Stimulated activated CD4-positive, alpha-beta T cell treated with anti-CD3 and anti-CD28 coated beads, TNF-alpha, amount 100 ng/mL, for 4 hours (primary cell): ENCODE measurements at places on chromosomes 2 and 18.

GRCh38 chr18:2625217-2625616 lies 30.3 kb upstream of the SMCHD1 start:
- no peak for DNase-seq

GRCh38 chr2:25972049-25972823 lies 10.1 kb downstream of the KIF3C start:
- no peak for DNase-seq

DNA sequence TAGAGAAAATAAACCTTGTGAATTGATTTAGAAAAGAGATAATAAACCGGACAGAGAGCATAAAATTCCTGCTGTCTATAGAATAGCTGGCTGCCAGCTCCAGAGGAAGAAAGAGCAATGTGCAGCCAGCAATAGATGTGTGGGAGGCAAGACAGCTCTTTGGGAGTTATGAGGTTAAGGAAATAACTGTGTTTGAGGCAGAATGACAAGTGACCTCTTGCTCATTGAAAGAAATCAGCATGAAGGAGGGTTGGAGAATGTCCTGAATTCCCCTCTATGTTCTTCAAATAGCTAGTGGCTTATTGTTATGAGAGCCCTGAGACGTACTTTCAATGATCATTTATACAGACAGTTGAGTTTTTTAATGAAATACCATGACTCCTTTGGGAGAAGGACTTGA lies 1009.9 kb upstream of the NXPH2 start:
- no peak for DNase-seq

DNA sequence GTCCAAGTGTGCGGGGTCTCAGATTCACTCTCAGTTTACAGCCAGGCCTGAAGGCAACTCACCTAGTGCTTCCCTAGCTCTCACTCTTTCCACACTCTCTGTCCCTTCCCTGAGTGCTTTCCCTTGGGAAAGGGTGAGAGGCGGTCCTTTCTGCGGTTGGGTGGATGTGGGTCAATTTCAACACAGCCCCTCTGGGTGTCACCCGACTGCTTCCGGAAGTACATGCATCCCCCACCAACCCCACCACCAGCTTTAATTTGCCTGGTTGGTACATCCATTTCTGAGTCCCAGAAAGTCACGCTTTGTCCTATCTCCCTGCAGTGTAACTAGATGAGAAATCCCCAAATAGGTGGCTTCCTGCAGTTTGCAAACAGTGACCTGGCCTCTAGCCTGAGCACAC lies 307.3 kb upstream of the MEIS1 start:
- DNase-seq = no peak

GRCh38 chr2:240991378-240992263 lies 6.8 kb upstream of the SNED1 start:
- no peak for DNase-seq

DNA sequence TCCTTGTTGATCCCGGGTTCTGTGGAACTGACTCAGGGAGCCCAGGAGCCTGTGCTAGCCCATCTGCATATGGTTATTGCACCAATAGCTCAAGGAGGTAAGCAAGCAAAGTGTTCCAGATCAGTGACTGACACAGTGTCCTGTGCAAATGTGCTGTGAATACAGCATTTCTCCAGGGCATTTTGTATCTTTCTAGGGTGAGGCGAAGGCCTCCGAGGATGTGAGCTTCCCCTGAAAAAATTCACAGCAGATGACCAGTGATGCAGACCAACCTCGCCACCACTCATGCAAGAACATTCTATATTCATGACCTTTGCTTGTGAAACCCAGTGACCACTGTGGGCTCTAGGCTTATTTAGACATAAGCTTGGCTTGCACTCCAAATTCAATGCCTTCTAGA lies 15.2 kb upstream of the NT5DC4 start:
- no peak for DNase-seq

GRCh38 chr2:169562519-169562918 lies 11.1 kb downstream of the FASTKD1 start:
- DNase-seq = no peak

GRCh38 chr18:33355756-33356155 lies 84.8 kb downstream of the CCDC178 start:
- DNase-seq = no peak

- DNase-seq = no peak
Measured at GRCh38 chr2:188776634-188777033, 197.5 kb upstream of the COL3A1 start.

DNA sequence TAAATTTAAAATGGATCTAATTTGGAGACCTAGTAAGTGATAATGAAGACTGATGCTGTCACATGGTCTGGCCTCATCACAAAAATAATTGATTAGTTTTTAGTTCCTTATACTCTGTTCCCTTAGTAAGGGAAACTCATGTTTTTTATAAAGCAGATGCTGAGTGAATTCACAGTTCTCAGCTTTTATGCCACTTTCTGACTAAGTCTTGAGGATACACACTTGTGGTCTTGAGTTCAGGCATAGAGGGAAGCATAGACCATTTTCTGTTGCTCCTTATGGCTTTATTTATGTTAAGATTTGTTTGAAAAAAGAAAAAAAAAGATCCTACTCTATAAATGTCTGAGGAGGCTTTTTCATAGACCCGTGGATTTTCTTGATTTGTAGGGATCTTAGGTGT lies 91.1 kb downstream of the MAP4K4 start:
- no peak for DNase-seq

DNA sequence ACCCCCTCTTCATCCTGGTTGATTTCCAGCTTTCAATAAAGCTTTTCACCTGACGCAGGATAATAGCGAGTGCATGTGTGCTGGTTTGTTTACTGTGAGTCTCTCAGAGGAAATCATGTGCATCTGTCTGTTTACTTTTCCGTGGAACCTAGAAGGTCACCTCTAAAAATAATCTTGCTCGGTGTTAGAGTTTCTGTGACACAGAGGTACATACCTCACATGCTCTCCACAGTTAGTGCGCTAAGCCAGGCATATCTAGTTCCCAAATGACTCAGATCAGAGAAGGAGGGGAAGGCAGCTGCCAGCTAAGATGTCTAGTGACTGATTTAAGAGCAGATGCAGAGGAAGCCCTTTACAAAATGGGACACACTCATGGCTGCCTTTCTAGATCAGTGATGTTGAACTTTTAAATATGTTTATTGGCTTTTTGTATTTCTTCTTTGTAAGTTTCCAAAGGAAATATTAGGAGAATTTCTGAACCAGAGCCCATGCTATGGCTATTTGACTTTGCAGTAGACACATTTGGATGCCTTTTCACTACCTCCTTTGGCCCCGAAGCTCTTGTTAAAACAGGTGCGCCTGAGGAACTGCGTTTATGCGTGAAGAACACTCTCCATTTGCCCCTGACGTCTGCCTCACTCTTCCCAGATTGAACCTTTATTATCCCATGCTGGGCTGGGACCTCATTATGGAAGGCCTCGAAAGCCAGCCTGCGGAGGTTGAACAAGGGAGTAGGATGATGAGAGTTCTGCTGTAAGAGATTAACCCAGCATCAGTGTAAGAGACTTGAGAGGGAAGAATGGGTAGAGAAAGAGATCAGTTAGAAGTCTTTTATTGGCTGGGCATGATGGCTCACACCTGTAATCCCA lies 145.6 kb downstream of the FAM161A start:
- DNase-seq = no peak
